ENCODE measurements at places on chromosomes 1 and 21.

- DNase-seq = no peak
Observed at GRCh38 chr21:33981391-33982101, 65.9 kb upstream of the ATP5PO start.

GRCh38 chr1:119093721-119094120 lies 46.7 kb downstream of the WARS2 start:
- DNase-seq = no peak

GRCh38 chr1:20165522-20165951 lies 20.4 kb upstream of the UBXN10 start:
- DNase-seq = peak; percentile 8

- DNase-seq = no peak
Observed at GRCh38 chr21:33033961-33034413, 8.3 kb downstream of the OLIG2 start.

GRCh38 chr1:233347338-233347737 lies 19.8 kb downstream of the MAP3K21 start:
- DNase-seq = no peak

GRCh38 chr1:2589431-2590232 lies 3.1 kb downstream of the PRXL2B start:
- DNase-seq = no peak

- no peak for DNase-seq
Observed at GRCh38 chr1:112720800-112721199, 5.7 kb upstream of the PPM1J start.

DNA sequence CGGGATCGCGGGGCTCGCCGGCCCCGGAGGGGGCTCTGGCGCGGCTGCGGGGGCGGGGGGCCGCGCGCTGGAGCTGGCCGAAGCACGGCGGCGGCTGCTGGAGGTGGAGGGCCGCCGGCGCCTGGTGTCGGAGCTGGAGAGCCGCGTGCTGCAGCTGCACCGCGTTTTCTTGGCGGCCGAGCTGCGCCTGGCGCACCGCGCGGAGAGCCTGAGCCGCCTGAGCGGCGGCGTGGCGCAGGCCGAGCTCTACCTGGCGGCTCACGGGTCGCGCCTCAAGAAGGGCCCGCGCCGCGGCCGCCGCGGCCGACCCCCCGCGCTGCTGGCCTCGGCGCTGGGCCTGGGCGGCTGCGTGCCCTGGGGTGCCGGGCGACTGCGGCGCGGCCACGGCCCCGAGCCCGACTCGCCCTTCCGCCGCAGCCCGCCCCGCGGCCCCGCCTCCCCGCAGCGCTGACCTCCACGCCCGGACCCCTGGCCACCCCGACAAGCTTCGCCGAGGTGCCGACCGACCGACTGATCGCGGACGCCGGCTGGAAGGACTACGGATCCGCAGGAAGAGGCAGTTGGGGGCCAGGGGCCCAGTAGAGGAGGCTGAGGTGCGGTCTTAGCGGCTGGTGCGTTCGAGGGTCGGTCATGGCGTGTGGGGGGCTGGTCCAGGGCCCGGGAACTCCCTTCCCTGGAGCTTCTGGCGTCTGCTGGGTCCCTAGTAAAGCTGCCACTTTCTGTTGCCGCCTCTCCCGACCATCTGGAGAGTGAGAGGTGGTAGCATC lies 711 bp downstream of the TRNP1 start:
- peak; percentile 23 for DNase-seq

DNA sequence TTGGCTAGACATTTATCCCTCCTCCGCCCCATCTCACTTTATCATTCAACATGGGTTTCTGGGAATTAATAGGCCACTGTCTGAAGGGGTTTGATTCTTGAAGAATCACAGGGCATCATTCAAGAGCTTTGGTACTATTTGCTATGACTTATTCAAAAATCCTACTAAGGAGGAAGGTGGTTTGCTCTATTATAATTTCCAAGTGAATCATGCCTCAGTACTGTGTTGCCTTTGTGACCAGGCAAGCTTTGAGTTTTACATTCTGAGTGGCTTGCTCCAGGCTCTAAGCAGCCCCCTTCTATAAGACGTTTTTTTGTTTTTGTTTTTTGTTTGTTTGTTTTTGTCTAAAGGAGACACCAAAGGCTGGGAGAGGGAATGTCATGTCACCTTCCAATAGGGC lies 2.6 kb downstream of the C1orf21 start:
- DNase-seq = no peak

GRCh38 chr1:23628951-23629387 lies 62.6 kb upstream of the RPL11 start:
- DNase-seq = no peak

DNA sequence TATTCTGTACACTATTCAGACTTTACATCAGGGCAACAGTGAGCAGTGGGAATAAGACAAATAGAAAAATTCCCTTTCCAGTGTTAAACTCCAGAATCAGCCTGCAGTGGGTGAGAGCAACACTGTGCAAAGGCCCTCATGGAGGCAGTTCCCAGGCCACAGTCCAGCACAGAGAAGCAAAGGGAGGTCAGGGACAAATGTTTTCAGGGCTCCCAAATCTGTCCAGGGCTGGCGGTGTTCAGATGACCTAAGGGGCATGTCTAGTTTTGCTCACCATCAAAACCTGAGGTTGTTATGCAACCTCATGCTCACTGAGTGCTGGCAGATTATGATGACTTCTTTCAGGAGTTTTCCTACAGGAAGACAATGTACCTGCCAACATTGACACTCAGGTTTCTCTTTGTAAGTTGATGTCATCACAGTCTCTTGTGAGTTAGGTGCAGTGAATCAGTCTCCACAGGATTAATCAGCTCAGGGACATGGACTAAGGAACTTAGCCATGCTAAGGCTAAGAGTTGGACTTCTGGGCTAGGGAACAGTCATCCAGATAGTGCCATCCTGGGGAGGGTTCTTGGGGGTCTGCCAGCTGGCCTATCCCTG lies 3.6 kb upstream of the LCE5A start:
- no peak for DNase-seq

DNA sequence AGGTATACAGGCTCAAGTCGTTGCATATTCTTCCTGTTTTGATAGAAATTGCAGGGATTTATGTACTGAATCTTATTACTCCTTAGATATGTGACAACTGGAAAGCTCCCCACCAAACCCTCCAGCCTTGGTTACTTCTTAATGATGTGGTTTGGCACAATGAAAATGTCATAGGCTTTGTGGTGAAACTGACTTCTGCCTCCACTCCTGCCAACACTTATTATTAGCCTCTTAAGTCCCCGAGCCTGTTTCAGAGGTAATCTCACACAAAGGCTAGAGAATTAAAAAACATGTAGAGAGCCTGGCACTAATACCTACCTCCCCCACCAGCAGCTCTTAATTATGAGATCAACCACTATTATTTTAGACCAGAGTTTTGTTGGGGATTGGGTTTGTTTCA lies 4.2 kb downstream of the COX20 start:
- DNase-seq = no peak

All from stimulated activated CD4-positive, alpha-beta T cell treated with anti-CD3 and anti-CD28 coated beads, Interleukin-1b, Interleukin-23, amount 100 ng/mL, for 48 hours (primary cell).